ENCODE measurements at places on chromosomes 4 and X. TPM values are rescaled to one million over a fixed set of nuclear protein-coding genes. Genes with fewer than 3 reads are reported as not detected.

Gene CSAG3
- total RNA-seq: not detected

- DNase-seq: no peak
Measured at GRCh38 chr4:95209927-95210326, 338.8 kb downstream of the UNC5C start.

GRCh38 chr4:8533274-8533865 lies 46.8 kb upstream of the GPR78 start:
- DNase-seq: no peak

- no peak for DNase-seq
Measured at GRCh38 chr4:156781852-156782251, 189.7 kb downstream of the PDGFC start.

DNA sequence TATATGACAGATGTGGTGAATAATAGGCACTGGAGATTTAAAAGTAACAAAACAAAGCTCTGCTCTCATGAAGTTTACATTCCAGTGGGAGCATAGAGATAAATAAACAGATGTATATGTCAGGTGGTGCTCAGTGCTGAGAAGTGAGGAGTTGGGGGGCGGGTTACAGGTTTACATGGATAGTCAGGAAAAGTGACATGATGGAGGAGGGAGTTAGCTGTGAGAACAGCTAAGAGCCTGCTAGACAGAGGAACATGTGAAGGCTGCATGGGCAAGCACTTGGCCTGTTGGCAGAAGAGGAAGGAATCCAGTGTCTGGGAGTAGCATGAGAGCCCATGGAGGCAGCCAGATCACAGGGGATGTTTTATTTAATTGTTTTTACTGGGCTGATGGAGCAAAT lies 10.2 kb upstream of the TMEM156 start:
- DNase-seq: no peak

- DNase-seq: no peak
Measured at GRCh38 chrX:136781180-136781797, 557 bp upstream of the ARHGEF6 start.

Gene FGFBP2
- total RNA-seq: 6.3 TPM

GRCh38 chrX:132749406-132749805 lies 209.0 kb downstream of the HS6ST2 start:
- no peak for DNase-seq

DNA sequence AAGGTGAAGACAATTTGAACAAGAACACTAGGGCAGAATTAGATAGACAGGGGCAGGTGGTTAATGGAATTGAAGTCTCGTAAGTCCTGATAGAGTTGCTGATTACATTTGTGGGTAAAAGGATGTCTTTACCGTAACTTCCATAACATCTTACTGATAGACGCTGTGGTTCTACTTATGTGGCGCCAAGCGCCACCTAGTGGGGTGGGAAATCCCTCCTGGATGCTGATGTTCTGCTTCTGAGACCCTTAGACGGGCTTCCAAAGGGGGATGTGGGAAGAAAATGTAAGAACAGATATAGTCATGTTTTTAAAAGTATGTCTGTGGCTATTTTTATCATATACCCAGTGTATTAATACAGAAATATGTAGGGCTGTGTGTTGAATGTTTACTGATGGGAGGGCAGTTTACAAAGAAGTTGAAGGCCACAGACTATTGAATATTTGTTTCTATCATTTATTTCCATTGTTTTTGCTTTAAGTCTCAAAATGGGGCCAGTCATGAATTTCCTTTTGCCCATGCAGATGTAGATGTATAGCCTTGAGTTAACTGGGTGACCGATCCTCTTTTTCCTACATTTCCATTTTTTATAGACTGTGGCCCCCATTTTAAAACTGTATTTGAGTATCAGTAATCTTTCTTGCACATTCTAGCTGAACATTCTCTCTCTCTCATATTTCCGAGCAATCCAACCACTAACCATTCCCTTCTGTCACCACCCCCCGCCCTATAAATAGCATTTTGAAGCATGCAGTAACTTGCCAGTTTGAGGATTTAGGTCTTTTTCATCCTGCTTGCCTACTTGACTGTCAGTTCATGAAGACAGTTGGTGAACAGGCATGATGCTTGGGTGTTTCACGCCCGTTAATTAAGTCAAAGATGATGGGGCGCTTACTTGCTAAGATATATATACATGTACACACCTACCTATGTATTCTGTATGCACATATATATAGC lies 12.1 kb upstream of the TLR8 start:
- peak; percentile 67 for DNase-seq

DNA sequence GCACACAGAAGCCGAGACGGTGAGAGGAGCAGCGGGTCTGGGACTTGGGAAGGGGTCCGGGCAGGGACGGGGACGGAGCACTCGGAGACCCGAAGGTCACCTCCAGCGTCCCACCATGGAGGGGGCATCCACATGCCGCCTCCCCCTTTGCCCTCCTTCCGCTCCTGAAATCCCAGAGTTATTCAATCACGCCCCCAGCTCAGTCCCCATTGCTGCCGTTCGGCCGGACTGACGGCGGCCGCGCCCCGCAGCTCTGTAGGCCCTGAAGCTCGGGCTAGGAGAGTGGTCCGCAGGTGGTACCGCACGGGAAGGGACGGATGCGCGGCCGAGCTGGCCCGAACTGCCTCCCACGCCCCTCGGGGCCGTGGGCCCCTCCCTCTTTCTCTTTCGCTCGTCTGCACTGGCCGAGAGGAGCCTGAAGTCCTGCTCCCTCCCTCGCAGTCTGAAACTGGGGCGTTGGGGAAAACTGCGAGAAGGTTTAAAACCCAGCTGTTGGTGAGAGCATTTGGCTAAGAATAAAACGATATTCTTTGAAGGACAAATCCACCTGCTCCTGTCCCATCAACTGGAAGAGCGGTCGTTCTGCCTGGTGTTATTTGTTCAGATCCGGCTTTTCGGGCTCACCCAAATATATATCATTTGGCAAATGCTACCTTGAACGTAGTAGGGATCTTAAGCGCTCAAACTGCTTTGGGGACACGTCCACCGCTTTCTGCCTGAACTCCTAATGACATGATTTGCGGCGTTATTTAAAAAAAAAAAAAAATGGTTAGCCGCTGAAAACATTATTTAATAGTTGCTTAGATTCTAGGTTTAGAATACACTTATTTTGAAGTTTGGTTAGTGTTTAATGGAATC lies 719 bp downstream of the USO1 start:
- peak; percentile 76 for DNase-seq

GRCh38 chrX:145405012-145405411 lies 157.7 kb downstream of the SPANXN1 start:
- DNase-seq: peak; percentile 2

Gene ADAMTS3
- total RNA-seq: not detected

Gene STS
- 0.50 TPM for total RNA-seq

DNA sequence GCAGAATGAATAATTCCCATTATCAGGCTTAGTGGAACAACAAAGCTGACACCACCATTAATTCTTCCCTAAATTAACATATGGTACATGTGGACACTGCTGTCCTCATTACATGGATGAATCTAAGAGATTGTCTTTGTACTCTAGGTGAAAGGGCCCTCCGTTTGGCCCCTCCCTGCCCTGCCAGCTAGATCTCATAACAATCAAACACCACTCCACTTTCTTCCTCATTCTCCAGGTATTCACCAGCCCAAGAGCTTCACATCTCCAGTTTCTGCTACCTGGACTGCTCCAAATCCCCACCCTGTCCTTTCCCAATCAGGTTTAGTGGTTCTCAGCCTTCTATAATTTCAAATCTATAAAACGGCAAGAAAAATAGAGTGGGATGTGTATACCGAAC lies 3.8 kb downstream of the HSD17B11 start:
- no peak for DNase-seq

- DNase-seq: no peak
Measured at GRCh38 chr4:127165971-127166370, 466.8 kb upstream of the INTU start.

DNA sequence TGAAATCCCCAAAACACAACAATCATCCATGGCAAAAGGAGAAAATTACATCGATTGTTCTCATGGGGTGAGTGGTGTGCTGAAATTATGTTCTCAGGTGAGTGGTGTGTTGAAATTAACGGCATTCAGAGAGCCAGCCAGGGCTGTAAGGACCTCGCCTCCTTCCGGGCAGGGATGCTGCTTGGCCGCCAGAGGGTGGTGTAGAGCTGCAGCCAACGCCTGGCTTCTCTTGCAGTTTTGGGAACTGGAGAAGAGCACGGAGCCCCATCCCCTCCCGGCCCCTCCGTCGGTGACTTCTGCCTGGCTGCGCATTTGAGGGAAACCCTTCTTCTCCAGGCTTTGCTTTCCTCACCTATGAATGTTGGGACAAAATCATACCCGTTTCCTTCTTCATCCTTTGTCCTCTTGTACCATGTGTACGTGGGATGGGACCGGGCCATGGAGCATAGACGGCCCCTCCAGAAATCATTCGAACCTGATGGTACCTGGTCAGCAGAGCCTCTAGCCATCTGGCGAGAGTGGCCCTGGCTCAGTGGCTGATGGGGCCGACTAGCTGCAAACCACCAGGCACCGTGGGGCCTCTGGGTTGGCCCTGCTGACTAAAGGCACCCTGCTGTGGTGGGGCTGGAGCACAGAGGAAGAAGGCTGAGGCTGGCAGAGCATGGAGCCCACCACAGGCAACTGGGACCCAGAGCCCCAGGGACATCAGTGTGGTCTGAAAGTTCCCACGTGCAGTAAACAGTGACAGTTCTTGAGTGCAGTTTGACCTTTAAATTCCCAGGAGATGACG lies 28.4 kb downstream of the TRMT44 start:
- peak; percentile 58 for DNase-seq

- DNase-seq: no peak
Measured at GRCh38 chrX:155888139-155888538, 7.0 kb downstream of the VAMP7 start.

Gene IGSF1
- total RNA-seq: not detected

DNA sequence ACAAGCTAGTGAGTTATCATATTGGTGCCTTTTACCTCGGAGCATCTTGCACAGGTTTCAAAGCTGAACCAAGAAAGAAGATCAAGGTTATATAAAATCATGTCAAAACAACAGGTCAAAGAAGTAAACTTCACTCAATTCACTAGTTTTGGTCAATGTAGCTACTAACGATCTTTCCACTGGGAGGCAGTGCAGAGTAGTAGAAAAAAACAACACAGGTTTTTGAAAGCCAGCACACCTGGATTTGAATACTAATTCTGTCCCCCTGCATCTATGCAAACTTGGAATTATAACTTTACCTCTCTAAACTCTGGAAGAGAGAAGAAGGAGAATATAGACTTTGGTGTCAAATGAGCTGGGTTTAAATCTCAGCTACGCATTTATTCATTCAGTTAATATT lies 266.1 kb downstream of the GRIA3 start:
- DNase-seq: peak; percentile 1

Gene GRPR
- total RNA-seq: not detected

DNA sequence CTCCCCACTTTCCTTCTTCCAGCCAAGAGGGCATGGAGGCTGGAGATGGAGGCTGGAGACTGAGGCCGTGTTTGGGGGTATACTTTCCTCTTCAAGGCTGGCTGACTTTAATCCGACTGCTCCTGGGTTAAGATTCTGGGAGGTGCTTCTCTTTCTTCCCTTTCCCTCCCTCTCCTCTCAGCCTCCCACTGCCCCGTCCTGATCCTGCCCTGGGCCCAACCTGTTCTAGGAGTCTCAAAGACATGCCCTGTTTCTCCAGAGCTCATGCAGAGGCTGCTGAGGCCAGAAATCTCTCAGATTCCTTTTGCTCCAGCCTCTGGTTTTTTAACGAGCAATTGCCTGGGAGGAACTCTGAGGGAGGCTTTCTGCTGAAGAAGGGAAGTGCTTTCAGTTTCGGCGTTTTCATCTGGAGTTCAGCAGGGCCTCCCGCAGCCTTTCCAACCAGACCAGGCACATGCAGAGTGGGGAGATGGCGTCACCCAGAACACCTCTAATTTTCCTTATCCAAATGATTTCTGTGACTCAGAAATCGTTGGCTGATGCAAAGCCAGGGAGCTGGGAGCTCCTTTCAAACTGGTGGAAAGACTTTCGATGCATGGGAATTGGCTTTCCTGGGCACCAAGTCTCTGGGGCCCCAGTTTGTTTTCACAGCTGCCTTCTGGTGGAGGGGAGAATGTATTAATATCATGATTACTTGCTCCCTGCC lies 34.5 kb upstream of the FAM9C start:
- no peak for DNase-seq

DNA sequence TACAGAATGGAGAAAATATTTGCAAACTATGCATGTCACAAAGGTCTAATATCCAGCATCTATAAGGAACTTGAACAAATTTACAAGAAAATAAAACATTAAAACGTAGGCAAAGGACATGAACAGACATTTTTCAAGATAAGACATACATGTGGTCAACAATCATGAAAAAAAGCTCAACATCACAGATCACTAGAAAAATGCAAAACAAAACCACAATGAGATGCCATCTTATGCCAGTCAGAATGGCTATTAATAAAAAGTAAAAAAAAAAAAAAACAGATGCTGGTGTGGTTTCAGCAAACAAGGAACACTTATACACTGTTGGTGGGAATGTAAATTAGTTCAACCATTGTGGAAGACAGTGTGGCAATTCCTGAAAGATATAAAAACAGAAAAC lies 75.8 kb upstream of the IL13RA2 start:
- no peak for DNase-seq

GRCh38 chr4:176400816-176401461 lies 81.2 kb downstream of the SPCS3 start:
- no peak for DNase-seq

DNA sequence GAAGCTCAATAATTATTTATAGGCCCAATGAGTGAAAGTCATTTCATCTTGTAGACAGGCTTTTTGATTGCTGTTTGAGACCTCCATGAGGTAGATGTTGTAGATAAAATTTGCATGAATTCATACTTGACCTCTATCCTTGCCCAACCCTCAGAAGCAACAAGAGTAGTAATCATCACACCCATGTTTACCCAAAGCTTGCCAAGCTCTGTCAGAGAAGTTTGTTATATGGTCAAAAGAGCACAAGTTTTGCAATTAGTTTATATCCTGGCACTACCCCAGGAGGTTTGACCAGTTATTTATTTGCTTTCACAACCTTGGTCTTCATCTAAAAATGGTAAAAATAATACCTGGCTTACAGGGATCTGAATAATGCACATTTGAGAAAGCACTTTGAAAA lies 20.7 kb downstream of the ADH7 start:
- DNase-seq: no peak

Gene RASL11B
- total RNA-seq: 0.29 TPM
